ENCODE measurements at places on chromosomes 4 and X.
A peak's percentile ranks its signal among the peaks of the same experiment; 100 is the strongest.

DNA sequence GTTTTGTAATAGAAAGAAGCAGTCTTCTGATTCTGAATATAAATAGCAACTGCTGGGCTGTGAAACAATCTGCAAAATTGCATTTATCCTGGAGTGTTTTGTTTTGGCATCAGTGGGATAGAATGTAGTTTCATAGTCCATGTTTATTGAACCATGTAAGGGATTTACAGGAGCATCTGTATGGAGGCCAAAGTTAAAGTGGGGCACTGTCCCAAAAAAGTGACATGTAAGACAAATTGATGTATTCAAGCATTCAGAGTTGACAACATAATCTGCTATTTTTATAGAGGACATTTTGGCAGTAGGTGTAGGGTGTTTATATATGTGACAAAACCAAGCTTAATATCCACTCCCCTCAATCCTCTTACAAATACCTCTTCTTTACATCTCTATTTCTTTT lies 200.5 kb upstream of the ANK2 start:
- no peak for DNase-seq

DNA sequence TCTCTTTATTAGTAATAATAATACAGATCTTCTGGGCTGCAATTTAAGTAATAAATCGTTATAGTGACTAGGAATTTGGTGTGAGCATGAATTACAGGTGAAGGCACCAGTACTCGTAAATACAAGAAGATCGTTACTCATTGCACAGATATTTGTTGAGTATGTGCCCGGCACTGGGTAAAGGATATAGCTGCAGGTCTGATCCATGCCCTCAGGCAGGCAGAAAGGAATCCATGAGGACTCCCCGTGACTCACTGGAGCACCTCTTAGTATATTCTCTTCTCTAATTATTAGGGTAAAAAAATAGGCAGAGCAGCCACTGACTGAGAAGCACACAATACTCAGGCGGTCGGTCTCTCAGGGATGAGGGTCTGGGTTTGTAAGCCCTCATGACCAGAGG lies 868.3 kb downstream of the RAB28 start:
- peak; percentile 4 for DNase-seq

DNA sequence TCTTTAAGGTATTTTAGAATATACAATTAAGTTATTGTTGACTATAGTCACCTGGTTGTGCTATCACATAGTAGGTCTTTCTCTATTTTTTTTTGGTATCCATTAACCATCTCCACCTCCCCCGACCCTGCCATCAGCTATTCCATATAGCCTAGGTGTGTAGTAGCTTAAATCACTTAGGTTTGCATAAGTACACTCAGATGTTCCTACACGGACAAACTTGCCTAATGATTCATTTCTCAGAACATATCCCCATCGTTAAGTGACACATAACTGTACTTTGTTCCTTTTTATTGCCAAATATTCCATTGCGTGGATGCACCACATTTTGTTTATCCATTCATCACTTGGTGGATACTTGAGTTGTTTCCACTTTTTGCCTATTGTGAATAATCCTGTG lies 67.9 kb downstream of the SLAIN2 start:
- DNase-seq = no peak

DNA sequence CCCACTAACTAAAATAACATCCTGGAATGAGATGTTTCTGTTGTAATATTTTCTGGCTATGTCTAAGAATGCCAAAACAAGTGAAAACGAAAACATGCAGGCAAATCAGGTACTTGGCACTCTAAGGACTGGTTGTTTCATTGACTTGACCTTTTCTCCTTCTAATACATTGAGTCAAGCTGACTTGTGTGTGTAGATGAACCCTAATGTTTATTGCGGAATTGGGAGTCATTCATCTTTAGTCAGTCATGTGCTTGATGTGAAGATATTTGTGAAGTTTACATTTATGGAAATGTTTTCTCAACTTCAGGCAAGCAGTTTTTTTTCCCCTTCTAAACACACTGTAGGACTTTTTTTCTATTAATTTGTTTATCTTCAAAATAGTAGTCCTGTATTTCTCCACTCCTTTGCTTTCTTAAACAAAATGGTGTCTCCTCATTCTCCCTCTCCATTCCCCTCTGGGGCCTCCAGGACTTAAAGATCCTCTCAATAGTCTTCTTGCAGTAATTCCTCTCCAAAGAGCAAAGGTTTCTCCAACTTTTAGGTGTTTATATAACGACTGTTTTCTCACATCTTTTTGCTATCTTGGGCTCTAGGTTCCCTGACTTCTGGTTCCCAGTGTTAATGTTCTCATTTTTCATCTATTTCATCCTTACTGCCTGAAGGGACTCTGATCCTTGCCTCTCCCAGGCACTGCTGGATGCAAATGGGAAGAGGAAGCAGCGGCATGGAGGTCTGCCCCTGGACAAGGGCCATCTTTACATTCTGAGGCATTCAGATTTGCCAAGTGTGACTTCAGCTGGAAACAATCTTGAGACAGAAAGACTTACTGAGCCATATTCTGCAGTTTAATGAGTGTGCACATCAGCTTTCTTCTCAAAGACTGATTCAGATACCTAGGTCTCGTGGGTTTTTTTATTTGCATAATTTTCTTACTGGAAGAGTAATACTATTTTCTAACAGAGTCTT lies 166.4 kb downstream of the ARHGAP6 start:
- peak; percentile 0 for DNase-seq

- DNase-seq = no peak
Observed at GRCh38 chr4:165393051-165393450, 14.2 kb downstream of the CPE start.

GRCh38 chr4:1777822-1778641 lies 15.1 kb upstream of the FGFR3 start:
- DNase-seq = peak; percentile 43

DNA sequence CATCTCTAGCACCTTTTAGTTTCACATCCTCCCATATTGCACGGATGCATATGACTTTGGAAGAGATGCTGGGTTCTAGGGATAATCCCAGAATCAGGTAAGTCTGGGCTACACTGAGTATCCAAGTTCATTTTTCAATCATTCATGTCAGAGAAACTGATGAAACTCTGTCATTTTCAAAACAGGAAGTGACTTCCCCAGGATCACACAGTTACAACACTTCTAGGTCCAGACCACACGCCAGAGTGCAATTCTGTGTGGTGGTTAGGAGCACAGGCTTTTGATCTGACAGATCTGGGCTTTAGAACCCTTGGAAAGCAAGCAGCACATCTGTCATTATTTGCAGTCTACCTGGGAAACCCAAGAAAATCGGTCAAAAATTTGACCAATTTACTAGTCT lies 52.1 kb upstream of the CDKN2AIP start:
- no peak for DNase-seq

DNA sequence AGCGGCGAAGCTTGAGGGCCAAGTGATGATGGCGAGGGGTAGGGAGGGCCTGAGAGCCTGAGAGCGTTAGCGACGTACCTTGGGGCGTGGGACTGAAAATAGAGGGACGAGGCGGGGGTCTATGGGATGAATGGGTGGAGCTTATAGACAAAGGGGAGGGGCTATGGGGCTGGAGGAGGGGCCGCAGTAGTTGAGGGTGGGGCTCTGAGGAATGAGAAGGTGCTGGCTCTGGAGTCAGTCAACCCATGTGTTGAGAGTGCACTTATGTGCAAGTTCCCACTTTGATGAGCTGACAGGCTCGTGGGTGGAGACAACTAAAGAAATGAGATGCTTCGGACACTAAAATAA lies 488 bp downstream of the TBC1D25 start:
- peak; percentile 59 for DNase-seq

GRCh38 chrX:155745792-155746191 lies 133.0 kb upstream of the TMLHE start:
- DNase-seq = peak; percentile 7

DNA sequence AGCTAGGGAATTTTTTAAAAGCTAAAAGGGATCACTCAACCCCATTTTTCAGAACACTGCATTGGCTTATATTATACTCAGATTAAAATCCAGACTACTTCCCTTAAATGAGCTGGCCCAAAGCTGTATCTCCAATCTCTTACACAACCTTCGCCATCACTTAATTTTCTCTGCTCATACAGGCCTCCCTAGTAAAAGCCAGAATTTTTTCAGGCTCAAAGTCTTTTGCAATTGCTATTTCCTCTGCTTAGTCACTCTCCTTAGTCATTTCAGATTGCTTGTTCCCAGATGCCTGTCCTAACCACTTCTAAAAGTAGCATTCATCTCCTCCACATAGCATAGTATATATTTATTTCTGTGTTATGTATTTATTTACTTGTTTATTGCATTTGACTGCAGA lies 1587.9 kb upstream of the ADGRL3 start:
- DNase-seq = peak; percentile 9

- DNase-seq = no peak
Observed at GRCh38 chrX:57964975-57965374, 54.7 kb upstream of the ZXDA start.

DNA sequence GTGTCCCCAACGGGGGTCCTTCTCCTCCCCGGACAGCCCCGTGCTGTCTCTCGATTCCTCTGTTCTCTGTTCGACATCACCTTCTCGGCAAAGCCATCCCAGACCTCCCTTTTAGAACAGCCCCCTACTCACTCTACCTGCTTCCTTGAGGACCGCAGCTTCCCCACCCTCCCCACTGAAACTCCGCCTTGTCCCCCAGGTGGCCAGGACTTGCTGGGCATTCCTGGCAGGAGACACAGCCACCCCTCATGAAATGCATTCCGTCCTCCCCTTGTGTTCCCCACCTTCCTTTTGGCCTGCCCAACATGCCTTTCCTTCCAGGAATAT lies 34.8 kb upstream of the GPR78 start:
- DNase-seq = no peak

DNA sequence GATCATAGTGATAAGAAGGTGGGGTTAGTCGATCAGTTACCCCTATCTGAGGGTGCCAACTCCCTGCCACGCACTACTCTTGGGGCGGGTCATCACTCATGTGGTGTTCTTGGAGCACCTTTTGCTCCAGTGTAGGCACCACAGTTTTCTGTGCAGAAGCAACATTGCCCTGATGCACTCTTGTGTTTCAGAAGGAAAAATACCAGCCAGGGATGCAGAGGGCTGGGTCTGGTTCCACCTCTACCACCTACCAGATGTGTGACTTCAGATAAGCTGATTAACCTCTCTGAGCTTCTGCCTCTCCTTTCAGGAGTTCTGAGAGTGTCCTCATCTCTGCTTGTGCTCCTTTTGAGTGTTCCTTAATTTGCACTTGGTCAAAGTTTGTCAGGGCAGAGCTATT lies 29.9 kb upstream of the PROM1 start:
- DNase-seq = no peak

DNA sequence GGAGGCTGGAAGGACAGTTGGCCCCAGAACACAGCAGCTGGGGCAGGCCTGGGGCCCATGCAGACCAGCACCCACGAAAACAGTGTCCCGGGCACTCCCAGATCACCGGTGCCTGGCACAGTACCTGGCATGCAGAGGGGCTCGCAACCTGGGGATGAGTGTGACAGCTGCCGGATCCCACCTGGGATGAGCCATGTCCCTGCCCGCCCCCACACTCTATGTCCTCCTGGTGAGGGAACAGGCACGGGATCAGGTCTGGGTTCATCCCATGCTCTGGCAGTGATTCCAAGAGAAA lies 22.8 kb upstream of the PPP2R2C start:
- DNase-seq = no peak

DNA sequence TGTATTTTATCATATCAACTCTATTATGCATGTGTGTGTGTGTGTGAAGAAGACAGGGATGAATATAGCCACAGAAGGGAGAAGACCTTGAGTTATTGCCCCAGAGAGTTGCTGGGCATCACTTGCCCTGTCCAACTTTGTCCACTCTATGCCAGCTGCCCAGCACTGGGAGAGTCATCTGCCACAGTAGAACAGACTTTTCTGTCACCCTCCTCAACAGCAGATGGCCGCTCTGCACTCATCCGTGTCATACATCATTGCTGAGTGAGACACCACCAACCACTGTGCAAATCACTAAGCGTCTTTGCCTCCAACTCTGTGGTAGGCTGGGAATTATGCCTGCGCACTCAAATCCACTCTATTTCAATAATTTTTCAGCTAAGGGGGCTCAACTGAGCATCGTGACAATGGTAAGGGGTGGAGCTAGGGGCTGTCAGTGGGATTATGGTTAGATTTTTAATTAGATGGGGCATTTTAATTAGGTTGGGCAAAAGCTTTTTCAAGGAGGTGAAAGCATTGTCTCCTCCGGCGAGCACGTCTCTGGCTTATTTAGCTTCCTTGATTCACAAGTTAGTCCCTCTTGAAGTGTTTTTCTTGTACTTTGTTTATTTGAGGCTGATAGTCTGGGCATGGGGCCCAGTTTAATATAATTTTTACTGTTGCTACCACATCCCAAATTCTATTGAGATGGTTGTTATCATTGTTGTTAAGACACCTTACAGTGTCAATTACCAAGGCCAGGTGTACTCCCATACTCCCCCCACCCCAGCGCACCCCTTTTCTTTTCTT lies 100.1 kb upstream of the KLF3 start:
- DNase-seq = no peak

Measured in urothelium cell line (cell line).